ENCODE measurements at places on chromosomes 7 and 10. TPM values are rescaled to one million over a fixed set of nuclear protein-coding genes. Genes with fewer than 3 reads are reported as not detected.

GRCh38 chr10:131961777-131962662, 19.7 kb downstream of the BNIP3 start:
- DNase-seq, result no peak

DNA sequence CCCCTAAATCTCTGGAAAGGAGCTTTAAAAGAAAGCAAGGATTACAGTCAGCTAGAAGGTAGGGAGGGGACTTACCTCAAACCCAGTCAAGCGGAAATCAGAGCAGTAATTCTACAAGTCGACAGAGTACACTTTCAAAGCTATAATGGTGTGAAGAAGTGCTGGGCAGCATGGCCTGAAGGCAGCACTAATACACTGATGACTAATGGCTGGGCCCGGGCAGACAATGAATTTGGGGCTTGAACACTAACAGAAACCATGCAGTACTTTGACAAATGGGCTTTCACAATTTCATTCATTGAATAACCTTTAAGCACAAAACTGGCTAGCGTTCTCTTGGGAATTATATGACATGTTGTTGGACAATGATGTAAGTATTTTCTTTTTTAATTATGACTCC, 4.7 kb downstream of the GLI3 start:
- DNase-seq, result peak; percentile 94

Gene CLRN3
- total RNA-seq, result not detected

Gene IFIT1B
- total RNA-seq, result not detected

Gene PNLIPRP1
- total RNA-seq, result not detected

Gene UBE3C
- 109 TPM for total RNA-seq

Data from mammary epithelial cell (primary cell).